ENCODE measurements at places on chromosomes 2 and 18.

- DNase-seq: no peak
Observed at GRCh38 chr2:51667679-51668078, 635.7 kb upstream of the NRXN1 start.

GRCh38 chr18:9649164-9649540, 34.8 kb upstream of the PPP4R1 start:
- DNase-seq: no peak

DNA sequence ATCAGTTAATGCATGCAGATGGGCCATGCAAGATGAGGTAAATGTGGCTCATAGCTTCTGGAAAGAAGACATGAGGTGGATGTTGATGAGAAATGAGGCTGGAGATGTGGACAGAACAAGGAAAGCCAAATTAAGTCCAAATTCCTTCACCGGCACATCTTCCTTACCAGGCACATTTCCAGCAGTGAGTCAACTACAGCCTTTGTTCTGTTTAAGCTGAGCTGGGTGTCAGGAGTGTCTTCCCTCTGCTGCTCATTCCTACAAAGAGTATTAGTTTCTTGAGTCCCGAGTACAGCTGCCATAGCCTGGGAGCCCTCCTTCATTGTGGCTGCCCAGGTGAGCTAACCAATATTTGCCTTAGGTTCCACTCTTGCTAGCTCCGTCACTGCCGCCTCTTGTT, 945.0 kb downstream of the SLC4A3 start:
- no peak for DNase-seq

- DNase-seq: no peak
Observed at GRCh38 chr2:104793966-104794365, 59.9 kb upstream of the POU3F3 start.

GRCh38 chr2:69589973-69590652, 53.4 kb downstream of the AAK1 start:
- DNase-seq: peak; percentile 22

GRCh38 chr18:8389391-8390340, 219.6 kb upstream of the RAB12 start:
- no peak for DNase-seq

DNA sequence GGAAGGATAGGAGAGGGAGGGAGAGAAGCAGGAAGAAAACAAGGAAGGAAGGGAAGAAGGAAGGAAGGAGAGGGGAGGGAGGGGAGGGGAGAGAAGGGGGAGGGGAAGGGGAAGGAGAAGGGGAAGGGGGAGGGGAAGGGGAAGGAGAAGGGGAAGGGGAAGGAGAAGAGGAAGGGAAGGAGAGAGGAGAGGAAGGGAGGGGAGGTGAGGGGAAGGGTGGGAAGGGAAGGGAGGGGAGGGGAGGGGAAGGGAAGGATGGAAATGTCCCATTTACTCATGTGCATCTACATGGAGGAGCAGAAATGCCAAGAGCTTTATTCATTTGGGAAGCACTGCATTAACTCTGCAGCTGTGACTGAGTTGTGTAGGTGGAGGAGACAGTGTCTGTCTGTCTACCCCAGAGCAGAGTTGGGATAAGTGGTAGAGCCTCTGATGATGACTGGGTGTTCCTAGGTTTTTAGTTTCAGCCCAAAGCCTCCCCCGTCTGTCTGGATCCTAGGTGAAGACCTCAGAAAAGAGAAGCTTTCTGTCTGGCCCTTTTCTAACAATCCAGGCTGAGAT, 131.3 kb downstream of the COL6A3 start:
- no peak for DNase-seq
